ENCODE measurements at places on chromosomes 11 and 22.

GRCh38 chr11:61635787-61636186 is 44.4 kb upstream of the DAGLA start:
- DNase-seq, result no peak

- DNase-seq, result no peak
Observed at GRCh38 chr11:121455115-121455514, 2.3 kb upstream of the SORL1-AS1 start.

DNA sequence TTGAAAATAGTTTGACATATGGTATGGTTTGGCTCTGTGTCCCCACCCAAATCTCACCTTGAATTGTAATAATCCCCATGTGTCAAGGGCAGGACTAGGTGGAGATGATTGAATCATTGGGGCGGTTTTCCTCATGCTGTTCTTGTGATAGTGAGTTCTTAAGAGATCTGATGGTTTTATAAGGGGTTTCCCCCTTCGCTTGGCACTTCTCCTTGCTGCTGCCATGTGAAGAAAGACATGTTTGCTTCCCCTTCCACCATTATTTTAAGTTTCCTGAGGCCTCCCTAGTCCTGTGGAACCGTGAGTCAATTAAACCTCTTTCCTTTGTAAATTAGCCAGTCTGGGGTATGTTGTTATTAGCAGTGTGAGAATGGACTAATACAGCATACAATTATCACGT is 7.7 kb downstream of the KCTD21 start:
- no peak for DNase-seq

DNA sequence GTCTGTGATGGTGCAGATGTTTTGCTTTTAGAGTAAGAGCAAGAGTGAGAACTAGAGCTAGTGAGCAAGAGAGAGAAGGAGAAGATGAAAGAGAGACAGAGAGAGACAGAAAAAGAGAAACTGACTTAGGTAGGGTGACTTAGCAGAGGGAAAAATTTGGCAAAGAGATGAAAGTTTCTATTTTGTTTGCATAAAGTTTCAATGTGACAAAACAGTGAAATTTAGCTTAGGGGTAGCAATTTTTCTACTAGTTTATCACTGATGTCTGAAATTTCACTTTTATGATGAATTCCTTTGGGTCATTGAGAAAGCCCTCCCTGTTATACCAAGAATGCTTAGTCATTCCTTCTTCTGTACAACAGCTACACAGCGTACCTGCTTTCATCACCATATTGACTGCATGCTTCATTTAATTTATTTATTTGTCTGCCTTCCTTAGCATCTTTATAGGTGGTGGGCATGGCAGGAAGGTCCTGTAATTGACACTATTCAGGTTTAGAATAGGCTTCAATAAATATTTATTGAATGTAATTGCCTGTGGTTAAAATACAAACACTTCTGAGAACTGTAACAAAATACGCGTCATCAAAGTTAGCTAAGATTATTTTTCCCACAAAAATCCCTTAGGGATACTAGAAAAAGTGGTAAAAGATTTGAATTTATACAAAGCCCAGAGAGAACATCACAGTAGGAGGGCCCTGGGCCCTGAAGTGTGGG is 19.9 kb upstream of the CTSC start:
- no peak for DNase-seq

GRCh38 chr11:57163160-57163868 is 18.4 kb upstream of the LRRC55 start:
- no peak for DNase-seq

DNA sequence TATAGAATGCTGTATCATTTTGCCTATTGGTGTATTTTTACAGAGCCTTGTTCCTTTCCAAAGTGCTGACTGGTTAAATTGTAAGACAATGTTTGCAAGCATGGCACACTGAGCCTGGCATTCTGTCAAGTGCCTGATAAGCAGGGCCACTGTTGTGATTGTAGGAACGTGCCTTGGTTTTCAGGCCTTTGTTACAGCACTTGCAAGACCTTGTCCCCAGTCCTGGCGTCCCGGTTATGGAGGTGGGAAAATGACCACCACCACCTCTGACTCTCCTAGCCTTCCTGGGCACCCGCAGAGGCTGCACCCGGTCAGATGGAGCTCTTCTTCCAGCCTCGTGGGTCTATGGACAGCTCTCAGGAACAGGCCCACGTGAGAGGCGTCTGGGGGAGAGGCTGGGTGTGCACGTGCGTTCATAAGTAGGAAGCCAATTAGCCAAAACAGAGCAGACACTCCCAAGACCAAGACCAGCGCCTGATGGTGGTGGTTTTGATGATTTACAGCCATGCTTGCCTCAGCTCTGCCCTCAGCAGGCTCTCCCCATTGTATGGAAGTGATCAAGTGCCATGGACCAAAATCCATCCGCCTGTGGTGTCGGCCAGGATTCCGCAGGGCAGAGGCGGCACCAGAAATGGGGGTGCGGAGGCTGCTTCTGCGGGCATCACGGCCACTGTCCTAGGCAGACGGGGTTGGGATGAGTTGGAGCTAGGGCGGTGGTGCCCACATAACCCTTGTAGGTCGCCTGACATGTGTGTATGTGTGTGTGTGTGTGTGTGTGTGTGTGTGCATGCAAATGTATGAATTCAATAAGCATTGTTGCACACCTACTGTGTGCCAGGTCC is 89.8 kb downstream of the RTL6 start:
- no peak for DNase-seq

- DNase-seq, result no peak
Observed at GRCh38 chr22:17009640-17010291, 1.7 kb upstream of the GAB4 start.

GRCh38 chr11:35579557-35580396 is 38.5 kb upstream of the FJX1 start:
- DNase-seq, result no peak

- DNase-seq, result no peak
Observed at GRCh38 chr22:44407171-44407986, 90.7 kb downstream of the RTL6 start.
